Stomach (tissue), 19 donors: ENCODE measurements at places on chromosomes 12 and 14. TPM values are rescaled to one million over a fixed set of nuclear protein-coding genes. Genes with fewer than 3 reads are reported as not detected.

TMEM233 gene
- not detected for total RNA-seq

AMDHD1 gene
- total RNA-seq: not detected

DNA sequence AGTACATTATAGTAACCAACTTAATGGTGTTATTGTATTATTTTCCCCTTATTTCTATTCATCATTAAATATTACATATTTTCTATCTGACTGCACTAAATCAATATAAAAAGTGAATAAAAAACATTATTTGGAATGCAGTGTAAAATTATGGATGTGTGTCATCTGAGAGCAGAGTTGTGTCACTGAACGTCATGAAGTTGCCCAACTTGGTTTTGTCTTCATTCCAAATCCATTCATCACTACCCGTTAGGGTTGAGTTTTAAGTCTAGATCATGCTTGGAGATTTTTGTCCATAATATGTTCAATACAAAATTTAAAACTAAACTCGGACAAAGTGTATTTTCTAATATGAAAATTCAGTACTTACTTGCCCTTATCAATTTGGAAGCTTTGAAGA lies 16.1 kb downstream of the KLRF1 start:
- no peak overlapping the region for H3K4me3 ChIP-seq
- no peaks in the 10 kb centered on the region for H3K4me1 ChIP-seq
- no peak overlapping the region for H3K27ac ChIP-seq
- no peak for DNase-seq
- H3K27me3 ChIP-seq: no peaks in the 10 kb centered on the region

MAP1LC3B2 gene
- 2.2 TPM for total RNA-seq

- no peaks in the 10 kb centered on the region for H3K27me3 ChIP-seq
- H3K27ac ChIP-seq: no peak overlapping the region
- peak; percentile 5 for DNase-seq
- H3K4me1 ChIP-seq: peaks cover 62% of the 10 kb centered on the region
- H3K36me3 ChIP-seq: peaks cover 68% of the 10 kb centered on the region
- H3K4me3 ChIP-seq: no peak overlapping the region
Observed at GRCh38 chr12:57092876-57093414, 4.0 kb downstream of the NAB2 start.

DNA sequence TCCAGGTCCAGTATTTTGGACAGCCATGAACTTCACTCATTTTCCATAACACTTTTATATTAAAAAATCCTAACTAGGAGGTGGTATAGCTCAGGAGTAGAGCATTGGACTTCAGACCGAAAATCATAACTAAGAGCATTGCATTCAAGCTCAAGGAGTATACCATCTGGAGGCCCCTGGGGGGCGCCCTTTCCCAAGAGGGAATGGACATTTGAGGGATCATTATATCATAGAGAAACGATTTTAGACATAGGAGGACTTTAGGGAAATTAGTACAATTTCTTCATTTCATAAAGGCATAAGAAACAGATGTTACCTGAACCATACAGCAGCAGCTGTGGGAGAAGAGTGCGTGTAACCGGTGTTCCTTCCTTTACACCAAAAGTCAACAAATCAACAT lies 5.2 kb upstream of the ATG14 start:
- no peaks in the 10 kb centered on the region for H3K4me1 ChIP-seq
- no peaks in the 10 kb centered on the region for H3K36me3 ChIP-seq
- H3K27ac ChIP-seq: no peak overlapping the region
- H3K4me3 ChIP-seq: no peak overlapping the region
- H3K27me3 ChIP-seq: no peaks in the 10 kb centered on the region

DNA sequence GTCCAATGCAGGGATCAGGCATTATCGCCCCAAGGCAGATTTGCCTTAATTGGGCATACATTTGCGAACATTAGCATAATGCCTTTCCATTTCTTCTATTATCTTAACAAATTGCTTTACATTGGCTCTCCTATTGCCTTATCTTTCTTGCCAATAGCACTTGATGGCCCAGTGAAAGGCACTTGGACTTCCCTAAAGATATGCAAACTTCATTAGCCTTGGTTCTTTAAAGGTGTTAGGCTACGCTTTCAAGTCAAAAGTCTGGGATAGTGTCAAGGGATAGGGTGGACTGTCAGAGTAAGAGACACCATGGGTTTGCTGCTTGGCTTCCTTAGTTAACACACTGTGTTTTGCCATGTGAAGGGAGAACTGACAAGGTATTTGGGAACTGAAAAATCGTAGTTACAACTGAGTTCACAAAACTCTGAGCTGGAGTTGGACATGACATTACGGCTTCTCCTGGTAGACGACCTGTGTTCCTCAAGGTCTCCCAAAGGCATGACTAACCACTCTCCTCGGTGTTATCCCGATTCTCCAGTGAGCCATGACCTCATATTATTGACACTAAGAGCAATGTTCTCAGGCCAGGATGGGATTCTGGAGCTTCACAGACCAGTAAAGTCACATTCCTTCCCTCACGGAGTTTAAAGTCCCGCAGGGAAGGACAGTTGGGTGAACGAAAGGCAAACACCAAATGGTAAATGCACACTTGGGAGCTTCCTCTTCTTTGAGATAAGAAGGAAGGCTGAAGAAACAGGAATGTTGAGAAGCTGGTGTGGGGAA lies 65.2 kb downstream of the TBC1D30 start:
- peak; percentile 26 for DNase-seq
- H3K27ac ChIP-seq: no peak overlapping the region
- no peak overlapping the region for H3K4me3 ChIP-seq
- H3K36me3 ChIP-seq: no peaks in the 10 kb centered on the region
- no peaks in the 10 kb centered on the region for H3K27me3 ChIP-seq
- no peaks in the 10 kb centered on the region for H3K4me1 ChIP-seq

DNA sequence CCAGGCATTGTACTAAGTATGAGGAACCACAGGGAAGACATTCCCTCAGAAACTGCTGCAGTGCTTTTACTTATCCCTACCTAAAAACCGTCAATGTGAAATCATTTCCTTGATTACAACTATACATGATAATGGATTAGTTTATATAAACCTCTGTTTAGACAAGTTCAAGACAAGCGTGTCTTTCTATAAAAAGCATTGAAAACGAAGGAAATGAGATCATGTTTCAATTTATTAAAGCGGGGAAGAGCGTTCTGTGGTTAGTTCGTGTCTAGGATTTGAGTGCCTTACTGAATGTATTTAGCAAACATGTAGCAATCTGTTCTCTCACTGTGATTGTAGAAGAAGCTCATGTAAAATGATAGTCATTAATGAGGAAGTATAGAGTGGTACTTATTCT lies 37.5 kb downstream of the GALC start:
- H3K27me3 ChIP-seq: no peaks in the 10 kb centered on the region
- H3K4me3 ChIP-seq: no peak overlapping the region
- DNase-seq: no peak

NELL2 gene
- 29.6 TPM for total RNA-seq

PPP4R4 gene
- total RNA-seq: not detected

DNA sequence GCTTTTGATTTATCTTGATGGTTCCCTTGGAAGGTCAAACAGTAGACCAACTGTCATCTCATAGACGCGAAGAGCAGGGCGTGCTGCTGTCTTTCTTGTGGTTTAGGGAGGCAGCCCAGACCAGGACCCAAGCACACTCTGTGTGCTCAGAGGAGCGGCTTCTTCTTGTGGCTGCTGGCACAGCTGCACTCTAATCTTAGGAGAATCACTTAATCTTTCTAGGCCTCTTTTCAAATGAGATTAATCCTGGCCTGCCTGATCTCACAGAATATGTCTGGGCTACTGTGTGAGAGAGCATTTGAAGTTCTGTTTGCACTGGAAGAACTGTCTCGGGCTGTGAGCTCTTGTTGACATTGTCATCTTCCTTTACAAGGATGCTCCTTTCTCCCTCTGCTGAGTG lies 60.0 kb upstream of the TRAF3 start:
- no peak overlapping the region for H3K4me3 ChIP-seq
- H3K36me3 ChIP-seq: peaks cover 16% of the 10 kb centered on the region
- no peaks in the 10 kb centered on the region for H3K27me3 ChIP-seq
- no peaks in the 10 kb centered on the region for H3K4me1 ChIP-seq
- no peak for DNase-seq

DNA sequence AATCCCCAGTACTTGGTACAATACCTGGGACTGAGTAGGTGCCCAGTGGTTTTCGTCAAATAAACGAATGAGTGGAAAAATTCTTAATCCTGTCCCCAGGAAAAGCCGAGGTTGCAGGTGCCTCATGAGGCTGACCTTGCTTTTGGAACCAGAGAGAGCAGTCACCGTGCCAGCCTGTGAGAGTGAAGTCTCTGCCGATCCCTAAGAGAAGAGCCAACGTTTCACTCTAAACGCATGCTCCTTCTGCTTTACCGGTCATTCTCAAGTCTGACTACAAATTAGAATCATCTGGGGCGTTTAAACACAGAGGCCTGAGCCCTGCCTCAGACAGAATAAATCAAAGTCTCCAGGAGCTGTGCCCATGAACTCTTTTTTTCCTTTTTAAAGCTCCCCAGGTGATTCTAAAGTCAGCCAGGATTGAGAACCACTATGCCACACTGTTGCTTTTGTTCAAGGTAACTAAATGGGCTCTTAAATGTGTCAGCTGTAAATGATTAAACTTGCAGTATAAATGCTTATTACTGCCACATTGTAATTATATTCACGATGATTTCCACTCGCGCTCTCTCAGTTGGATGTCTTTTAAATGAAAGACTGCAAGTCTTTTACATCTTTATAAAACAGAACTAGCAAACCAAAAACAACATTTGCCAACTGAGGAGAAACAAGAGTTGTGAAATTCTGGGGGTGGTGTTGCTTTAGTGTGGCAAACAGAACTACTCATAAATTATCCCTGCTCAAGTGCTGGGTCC lies 26.9 kb downstream of the TCP11L2 start:
- DNase-seq: no peak
- H3K27me3 ChIP-seq: no peaks in the 10 kb centered on the region
- peaks cover 8% of the 10 kb centered on the region for H3K4me1 ChIP-seq

EFS gene
- total RNA-seq: 3.9 TPM

GRCh38 chr12:63045020-63045860 lies 105.8 kb downstream of the AVPR1A start:
- no peak for DNase-seq
- no peaks in the 10 kb centered on the region for H3K27me3 ChIP-seq
- no peak overlapping the region for H3K27ac ChIP-seq
- no peaks in the 10 kb centered on the region for H3K4me1 ChIP-seq
- H3K4me3 ChIP-seq: no peak overlapping the region

DNA sequence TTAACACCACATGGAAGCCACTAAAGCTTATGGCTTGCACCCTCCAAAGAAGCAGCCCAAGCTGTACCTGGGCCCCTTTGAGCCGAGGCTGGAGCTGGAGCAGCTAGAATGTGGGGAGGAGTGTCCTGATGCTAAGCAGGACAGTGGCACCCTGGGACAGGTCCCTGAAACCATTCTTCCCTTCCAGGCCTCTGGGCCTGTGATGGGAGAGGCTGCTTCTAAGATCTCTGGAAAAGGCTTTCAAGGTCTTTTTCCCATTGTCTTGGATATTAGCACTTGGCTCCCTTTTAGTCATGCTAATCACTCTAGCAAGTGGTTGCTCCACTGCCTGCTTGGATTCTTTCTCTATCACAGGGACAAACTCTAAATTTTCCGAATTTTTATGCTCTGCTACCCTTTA lies 40.9 kb downstream of the OSBPL8 start:
- peaks cover 14% of the 10 kb centered on the region for H3K4me1 ChIP-seq
- H3K36me3 ChIP-seq: no peaks in the 10 kb centered on the region
- DNase-seq: no peak
- no peak overlapping the region for H3K4me3 ChIP-seq
- no peak overlapping the region for H3K27ac ChIP-seq

GRCh38 chr12:15856097-15856982 lies 25.8 kb upstream of the STRAP start:
- H3K27me3 ChIP-seq: no peaks in the 10 kb centered on the region
- H3K4me3 ChIP-seq: no peak overlapping the region
- peak; percentile 38 for DNase-seq
- H3K4me1 ChIP-seq: no peaks in the 10 kb centered on the region

DNA sequence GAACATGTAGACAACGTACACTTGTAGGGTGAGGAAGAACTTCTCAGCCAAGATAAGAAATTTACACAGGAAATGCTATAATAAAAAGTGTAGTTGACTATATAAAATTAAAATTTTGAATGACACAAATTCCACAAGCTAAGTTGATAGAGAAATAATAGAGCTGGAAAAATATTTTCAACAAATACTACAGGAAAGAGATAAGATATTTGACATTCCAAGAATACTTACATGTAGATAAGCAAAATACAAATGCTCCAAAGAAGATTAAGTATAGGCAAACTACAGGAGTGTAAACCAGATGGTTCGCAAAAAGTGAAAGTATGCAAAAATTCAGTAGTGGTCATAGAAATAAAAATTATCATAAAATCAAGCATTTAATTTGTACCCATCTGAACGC lies 49.2 kb upstream of the ANP32D start:
- no peaks in the 10 kb centered on the region for H3K27me3 ChIP-seq
- no peaks in the 10 kb centered on the region for H3K4me1 ChIP-seq
- H3K4me3 ChIP-seq: no peak overlapping the region
- DNase-seq: no peak
- no peak overlapping the region for H3K27ac ChIP-seq

DNA sequence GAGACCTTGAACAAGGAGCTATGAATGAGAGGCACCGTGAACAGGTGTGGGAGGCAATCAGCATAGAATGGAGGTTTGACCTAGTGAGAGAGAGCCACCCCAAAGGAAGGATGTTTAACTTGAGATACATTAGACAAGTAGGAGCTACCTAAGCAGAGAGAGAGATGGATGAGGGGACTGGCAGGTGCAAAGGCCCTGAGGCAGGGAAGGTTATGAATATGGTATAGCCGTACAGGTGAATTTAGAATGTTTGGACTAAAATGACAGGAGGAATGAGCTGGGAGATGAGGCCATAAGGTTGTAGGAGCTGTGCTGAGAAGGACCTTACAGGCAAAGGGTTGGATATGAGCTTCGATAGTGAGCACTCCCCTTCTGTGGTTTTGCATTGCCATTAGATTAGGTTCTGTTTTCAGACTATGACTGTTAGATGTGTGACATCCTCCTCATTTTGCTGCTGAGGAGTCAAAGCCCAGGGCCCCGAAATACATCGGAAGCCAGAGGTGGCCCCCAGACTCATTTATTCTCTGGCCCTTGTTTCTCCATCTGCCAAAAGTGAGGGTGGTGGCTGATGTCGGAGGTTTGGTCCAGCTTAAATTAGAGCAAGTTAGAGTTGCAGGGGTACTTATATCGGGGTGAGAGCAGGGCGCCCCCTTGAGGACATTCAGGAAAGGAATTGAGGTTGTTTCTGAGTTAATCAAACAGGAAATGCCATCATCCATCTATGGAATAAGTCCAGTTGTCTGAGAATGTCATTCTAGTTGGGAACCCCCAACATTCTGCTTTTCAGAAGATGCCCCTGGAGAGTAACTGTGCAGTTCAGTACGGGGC lies 29.4 kb downstream of the SLC24A4 start:
- H3K36me3 ChIP-seq: no peaks in the 10 kb centered on the region
- H3K27me3 ChIP-seq: no peaks in the 10 kb centered on the region
- no peak overlapping the region for H3K27ac ChIP-seq
- DNase-seq: peak; percentile 22
- no peak overlapping the region for H3K4me3 ChIP-seq
- no peaks in the 10 kb centered on the region for H3K4me1 ChIP-seq
